Head of caudate nucleus (tissue), 42 donors: ENCODE measurements at places on chromosomes 3 and 15.

DNA sequence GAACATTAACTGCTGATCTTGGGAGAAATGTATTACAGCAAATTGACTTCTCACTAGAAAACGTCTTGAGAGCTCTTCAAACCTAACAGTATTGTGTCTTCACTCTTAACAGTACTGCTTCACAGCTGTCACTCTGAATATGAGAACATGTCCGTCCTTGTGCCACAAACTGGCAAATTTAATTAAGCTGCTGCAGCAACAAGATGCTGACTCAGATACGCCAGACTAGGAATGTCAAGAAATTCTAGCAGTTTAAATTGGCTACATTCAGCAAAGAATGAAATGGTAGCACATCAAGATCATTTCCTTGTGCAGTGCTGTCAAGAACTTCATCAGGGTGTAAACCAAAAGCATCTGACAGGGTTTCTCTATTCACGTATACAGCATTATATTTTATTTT lies 7.6 kb downstream of the ICE2 start:
- DNase-seq, result no peak

DNA sequence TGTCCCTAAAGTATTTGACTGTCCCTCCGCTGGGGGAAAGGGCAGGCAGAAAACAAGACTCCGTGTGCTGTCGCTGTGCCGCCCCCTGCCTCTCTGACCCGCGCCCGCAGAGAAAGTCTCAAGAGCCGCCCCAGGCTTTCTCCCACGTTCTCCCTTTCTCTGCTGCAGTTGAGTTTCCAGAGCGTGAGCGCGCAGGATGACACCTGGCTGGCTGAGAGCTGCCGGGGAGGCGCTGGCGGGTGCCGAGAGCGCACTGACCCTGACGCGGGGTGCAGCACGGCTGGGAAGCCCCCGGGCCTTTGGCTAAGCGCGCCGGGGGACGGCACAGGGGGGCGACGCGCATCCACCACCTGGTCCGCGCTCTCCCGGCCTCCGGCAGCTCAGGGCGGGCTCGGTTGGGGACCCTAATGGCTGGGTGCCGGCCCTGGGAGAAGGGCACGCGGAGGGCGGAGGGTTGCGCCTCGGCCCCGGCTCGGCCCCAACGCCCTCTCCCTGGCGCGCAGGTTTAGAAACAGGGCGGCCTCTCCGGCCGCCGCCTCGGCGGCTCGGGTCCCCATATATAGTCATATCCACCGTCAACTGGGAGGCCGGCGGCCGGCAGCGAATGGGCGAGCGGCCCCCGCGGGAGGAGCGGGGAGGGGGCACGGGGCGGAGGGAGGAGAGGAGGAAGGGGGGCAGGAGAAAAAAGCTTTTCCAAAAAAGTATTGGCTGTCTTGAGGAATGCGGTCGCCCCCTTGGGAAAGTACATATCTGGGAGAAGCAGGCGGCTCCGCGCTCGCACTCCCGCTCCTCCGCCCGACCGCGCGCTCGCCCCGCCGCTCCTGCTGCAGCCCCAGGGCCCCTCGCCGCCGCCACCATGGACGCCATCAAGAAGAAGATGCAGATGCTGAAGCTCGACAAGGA lies at the start of gene TPM1:
TPM1 (plus strand) TSS at position 774 of the 903 bp plus-strand sequence; CDS start at position 857, 83 bp downstream.
- peak; percentile 45 for DNase-seq

DNA sequence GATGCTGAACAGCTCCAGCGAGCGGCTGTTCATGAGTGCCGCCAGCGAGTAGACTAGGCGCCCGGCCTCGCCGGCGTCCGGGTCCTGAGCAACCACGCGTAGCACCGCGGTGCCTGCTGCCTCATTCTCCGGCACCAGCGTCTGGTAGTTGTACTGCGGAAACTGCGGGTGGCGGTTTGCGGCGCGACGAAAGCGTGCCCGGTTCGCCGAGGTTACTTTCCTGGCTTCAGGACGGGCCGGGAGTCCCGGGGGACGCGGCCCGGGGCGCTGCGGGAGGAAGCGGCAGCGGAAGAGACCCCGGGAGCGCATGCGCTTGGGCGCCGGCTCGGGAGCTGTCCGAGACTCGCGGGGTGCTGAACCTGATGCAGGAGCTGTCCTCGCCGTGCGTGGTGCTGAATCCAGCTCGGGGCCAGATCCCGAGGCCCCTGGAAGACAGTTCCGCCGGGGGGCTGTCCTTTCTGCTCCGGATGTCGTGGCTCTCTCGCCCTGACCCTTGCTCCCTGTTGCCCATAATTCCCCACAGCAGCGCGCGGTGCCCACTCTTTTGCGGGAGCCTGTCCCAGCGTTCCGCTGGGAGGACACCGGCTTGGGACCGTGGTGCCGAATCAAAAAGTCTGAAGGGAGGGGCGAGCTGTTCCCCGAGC lies 1.1 kb downstream of the CELSR3 start:
- peak; percentile 74 for DNase-seq

DNA sequence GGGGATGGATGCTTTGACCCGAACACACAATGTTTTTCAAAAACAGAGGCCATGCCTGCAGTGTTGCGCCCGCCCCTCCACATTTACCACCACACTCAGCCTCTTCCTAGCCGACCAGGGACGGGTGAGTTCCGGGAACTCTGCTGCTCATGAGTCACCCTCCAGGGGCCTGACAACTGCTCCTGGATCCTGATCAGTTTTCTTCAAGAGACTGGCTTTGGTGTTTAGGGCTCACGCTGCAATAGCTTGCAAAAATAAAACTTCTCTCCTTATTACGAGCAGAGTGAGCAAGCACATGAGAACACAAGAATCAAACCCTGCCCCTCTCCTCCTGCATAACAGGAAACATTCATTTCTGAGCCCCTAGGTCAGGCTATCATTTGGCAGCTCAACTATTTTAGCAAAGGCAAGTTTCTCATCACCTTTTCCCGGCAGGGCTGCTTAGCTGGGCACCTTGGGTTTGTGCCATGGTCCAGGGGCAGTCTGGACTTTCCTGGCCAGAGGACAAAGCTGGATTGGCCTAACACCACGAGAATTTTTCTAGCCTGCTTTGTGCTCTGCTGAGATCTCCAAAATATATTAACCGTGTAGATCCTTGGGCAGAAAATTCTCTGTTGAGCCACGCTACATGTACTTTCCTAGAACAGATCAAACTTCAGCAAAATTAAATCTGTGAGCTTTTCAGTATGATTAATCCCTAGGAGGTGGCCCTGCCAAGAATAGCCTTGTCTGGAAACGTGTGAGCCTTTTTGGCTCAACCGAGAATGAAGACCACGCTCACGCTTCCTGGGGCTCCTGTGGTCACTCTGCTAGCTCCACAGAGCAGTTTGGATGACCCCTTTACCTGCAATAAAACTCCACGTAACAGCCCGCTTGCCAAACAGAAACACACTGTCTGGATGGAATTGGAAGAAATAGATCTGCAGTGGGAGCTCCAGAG lies 52.7 kb upstream of the SPATA12 start:
- peak; percentile 45 for DNase-seq

DNA sequence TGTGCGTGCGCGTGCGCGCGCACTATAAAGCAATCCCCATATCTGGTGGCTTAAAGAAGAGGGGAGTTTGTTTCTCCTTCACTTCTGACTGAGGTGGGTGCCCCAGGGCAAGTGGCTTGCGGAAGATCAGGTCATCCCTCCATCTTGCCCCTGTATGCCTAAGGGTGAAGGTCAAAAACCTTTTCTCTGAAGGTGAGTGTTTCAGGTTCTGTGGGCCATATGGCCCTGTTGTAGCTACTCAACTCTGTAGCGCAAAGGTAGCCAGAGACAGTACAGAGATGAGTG lies 5.5 kb downstream of the ABTB1 start:
- DNase-seq, result no peak

DNA sequence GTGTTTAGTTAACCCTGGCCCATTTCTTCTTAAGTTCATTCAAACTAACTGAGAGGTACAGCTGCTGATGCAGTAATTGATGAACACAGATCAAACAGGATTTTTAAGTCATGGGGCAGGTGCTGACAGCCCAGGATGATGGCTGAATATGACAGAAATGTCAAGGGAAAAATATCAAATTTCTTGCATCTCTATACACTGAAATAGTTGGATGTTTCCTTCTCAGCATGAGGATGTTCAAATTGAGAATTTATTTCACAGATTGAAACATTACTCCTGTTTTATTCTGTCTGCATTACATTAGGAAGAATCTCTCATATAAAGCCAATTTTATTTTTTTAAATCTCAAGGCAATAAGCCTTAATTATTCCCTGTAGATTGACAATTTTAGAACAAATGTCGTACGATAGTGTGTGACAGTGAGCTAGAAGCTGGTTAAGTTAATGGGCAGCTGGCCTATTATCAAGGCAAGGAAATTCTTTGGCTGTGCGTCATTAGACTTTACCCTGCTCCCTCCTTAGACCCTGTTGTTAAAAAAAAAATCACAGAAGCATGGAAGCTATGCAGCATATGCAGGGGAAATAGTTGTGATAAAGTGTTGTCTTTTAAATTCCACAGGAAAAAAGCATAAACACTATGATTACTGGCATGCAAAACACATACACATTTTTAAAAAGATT lies 183.8 kb upstream of the KCNMB2 start:
- DNase-seq, result no peak

GRCh38 chr3:193885832-193886231 lies 250.1 kb upstream of the HES1 start:
- no peak for DNase-seq

GRCh38 chr15:45635191-45635638 lies 386 bp downstream of the SQOR start:
- DNase-seq, result peak; percentile 11

GRCh38 chr3:192302721-192303120 lies 424.6 kb downstream of the FGF12 start:
- DNase-seq, result no peak

DNA sequence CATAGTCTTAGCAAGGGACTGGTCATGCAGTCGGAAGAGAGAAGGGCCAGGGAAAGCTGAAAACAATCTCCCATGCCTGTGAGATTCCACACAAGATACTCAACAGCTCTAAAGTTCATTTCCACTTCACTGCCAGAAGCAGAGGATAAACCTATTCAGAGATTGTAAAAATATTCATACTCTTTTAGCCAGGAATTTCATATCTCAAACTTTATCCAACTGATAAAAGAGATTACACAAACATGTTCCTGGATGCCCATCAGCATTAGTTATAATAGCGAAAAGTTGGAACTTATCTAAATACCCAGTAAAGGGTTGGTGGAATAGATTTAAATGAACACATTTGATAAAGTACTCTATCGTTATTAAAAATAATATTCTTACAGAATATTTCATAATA lies 75.2 kb upstream of the ARHGEF3 start:
- DNase-seq, result no peak

GRCh38 chr3:178099274-178099673 lies 437.0 kb upstream of the KCNMB2 start:
- DNase-seq, result no peak

DNA sequence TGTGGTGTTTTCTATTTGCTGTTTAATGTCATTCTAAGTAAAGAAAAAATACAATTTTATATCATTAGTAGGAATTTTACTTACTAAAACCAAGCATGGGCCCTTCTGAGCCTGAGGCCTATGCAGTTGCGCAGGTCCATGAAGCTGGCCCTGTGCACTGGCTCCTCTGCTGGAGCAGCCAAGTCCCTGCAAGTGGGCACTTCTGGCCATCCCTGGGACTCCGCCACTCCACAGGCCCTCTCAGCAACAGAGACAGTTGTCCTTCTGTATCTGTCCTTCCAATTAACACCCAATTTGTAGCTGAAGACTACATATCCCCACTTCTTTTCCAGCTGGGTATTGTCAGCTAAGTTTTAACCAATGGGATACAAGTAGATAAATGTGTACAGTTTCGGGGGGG lies 49.9 kb upstream of the RYK start:
- no peak for DNase-seq

DNA sequence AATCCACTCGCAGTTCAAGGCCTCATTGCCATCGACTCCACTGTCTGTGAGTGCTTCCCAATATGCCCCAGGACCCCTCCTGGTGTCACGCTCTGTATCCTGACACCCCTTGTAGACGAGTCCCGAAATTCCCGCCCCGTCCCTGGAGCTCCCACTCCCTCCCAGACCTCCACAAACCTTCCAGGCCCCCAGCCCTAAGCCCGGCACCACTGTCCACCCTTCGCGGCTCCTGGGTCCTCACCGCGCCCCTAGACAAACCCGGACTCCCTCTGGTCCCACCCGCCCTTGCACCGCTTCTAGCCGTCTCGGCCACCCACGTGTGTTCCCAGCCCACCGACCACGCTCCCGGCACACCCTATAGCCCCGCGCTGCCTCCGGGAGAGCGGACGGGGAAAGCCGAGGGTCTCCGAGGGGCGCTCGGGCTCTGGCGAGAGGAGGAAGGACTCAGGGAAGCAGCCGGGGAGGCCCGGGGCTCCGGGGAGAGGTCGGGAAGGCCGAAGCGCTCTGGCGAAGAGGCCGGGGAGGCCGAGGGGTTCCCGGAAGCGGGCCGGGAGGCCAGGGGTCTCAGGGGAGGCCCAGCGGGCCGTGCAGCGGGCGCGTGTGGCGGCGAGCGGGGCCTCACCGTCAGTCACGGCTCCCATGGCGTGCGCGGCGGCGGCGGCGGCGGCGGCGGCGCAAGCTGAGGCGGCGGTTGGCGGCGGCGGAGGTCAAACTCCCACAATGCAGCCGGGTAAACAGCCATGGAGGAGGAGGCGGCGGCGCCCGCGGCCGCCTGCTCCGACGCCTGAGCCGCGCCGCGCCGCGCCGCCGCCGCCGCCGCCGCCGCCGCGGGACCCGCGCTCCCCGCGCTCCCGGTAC lies at the start of the genes ATXN7 and THOC7:
ATXN7 (plus strand) TSS at position 718 of the 858 bp plus-strand sequence. CDS start 48,732 bp downstream, outside the sequence.
THOC7 (minus strand) TSS at position 656 of the 858 bp plus-strand sequence; CDS start at position 641, 15 bp downstream.
- peak; percentile 84 for DNase-seq

DNA sequence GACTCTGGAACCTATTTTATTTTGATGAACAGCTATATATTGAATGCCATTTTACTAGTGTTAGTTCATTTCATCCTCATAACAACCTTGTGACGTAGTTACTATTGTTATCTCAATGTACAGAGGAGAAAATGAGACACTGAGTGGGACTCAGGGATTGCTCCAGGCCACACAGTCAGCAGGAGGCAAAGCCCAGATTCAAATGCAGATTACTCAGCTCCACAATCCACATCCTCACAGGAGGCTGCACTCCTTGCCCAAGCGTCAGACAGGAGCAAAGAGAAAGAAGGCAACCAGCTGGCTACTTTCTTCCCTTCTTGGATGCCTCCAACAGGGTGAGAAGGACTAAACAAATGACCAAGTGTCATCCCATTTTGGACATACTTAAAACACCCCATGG lies 92.0 kb upstream of the CCDC54 start:
- DNase-seq, result no peak

DNA sequence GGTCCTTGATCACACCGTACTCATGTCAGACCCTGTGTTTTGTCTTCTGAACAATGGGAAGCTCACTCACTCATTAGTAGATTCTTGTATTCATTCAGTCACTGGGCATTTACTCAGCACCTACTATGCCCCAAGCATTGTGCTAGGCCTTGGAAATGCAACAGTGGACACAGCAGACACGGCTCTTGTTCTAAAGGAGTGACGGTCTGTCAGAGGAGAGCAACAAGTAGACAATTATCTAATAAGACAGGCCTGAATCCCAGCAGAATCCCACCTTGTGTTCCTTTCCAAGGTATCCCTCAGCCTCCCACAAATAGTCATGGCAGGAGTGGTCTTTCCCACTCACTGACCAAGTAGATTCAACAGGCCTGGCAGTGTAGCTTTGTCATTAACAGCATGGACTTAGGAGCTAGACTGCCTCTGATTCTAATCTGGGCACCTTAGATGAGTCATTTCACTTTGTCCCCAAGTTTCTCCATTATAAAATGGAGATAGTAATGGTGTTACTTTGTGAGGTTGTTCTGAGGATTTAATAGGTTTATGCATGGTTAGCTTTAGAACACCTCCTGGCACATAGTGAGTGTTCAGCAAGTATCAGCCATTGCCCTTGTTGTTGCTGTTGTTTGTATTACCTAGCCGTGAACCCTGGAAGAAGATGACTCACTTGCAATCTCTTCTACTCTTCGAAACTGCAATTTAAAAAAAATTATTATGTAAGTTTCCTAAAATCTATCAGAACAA lies 69.1 kb downstream of the SSUH2 start:
- no peak for DNase-seq

GRCh38 chr3:106213954-106214353 lies 345.1 kb upstream of the CBLB start:
- no peak for DNase-seq

GRCh38 chr15:82549199-82549665 lies 9.0 kb upstream of the RPS17 start:
- DNase-seq, result no peak
